ENCODE measurements at places on chromosomes 2 and 18.

GRCh38 chr2:85255813-85256594, 71.8 kb downstream of the TGOLN2 start:
- DNase-seq: no peak

GRCh38 chr2:198641161-198641560, 816.6 kb downstream of the SATB2 start:
- DNase-seq: no peak

DNA sequence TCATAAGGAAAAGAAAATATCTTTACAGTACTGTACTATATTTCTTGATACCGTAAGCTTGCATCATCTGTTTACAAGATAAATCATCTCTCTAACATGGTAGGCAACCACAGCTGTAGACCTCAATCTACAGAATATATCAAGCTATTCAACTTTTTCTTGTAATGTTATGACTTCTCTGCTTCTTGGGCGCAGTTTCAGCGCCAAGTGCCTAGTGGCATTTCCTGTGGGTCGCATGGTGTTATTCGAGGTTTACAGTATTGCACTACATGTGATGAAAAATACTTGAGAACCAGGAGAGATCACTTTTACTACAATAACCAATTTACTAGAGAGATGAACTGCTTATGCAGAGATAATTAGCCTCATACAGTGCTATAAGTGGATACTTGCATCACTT, 34.0 kb upstream of the SESTD1 start:
- DNase-seq: no peak

GRCh38 chr2:64606479-64607363, 47.0 kb downstream of the SERTAD2 start:
- no peak for DNase-seq

GRCh38 chr2:181106789-181107627, 126.6 kb downstream of the UBE2E3 start:
- no peak for DNase-seq

DNA sequence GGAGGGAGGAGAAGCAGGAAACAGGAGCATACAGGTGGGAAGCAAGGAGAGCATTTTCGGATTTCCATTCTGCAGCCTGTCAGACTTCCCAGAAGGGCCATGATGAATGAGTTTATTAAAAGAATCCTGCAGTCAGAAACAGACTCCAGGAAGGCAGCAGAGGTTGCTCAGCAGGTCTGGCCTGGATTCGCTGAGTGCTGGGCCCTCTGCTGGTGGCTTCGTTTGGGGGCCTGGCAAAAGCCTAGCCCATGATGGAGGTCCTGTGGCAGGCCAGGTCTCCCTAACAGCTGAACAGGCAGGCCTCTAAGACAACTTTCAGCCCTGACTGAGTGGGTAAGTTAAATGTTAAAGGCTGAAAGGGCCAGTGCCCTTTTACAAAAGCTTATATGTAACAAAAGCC, 108.2 kb upstream of the CAPN13 start:
- DNase-seq: no peak

GRCh38 chr2:212659441-212659840, 120.8 kb upstream of the ERBB4 start:
- no peak for DNase-seq

GRCh38 chr18:63787673-63788072, 12.5 kb downstream of the SERPINB7 start:
- no peak for DNase-seq
